ENCODE measurements at places on chromosomes 11 and 22. TPM values are rescaled to one million over a fixed set of nuclear protein-coding genes. Genes with fewer than 3 reads are reported as not detected.

Gene PEX16
- total RNA-seq: 37.3 TPM

Gene FJX1
- total RNA-seq: 2.7 TPM

Gene C11orf16
- total RNA-seq: not detected

DNA sequence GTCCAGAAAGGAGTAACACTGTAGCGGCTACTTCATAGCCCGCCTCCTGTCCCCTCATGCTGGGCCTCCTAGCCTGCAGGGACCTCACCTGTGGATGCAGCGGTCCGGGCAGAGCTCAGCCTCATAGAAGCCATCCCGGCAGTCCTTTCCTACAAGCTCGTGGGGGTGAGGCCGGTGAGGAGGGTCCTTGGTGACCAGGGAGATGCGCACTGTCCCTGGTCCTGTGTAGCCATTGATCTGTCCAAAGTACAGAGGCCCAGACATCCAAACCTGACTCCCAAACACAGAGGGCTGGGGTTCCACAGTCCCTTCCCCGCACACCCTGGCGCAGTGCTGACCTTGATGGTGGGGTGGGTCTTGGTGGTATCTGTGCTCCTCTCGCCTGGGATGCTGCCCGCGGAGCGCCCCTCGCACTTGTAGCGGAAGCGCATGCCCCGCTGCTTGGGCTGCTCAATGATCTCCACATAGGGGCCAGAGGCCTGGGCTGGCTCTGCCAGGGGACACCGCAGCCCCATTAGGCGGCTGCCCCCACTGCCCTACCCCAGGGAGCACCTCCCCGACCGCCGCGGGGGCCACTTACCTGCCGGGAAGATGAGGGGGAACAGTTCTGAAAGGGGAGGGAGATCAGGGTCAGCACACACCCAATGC, 993 bp downstream of the RELA start:
- peaks cover 20% of the 10 kb centered on the region for H3K4me1 ChIP-seq
- peak overlapping the region; percentile 87 for H3K27ac ChIP-seq
- H3K4me3 ChIP-seq: peak overlapping the region; percentile 92
- DNase-seq: no peak
- peaks cover 49% of the 10 kb centered on the region for H3K36me3 ChIP-seq

DNA sequence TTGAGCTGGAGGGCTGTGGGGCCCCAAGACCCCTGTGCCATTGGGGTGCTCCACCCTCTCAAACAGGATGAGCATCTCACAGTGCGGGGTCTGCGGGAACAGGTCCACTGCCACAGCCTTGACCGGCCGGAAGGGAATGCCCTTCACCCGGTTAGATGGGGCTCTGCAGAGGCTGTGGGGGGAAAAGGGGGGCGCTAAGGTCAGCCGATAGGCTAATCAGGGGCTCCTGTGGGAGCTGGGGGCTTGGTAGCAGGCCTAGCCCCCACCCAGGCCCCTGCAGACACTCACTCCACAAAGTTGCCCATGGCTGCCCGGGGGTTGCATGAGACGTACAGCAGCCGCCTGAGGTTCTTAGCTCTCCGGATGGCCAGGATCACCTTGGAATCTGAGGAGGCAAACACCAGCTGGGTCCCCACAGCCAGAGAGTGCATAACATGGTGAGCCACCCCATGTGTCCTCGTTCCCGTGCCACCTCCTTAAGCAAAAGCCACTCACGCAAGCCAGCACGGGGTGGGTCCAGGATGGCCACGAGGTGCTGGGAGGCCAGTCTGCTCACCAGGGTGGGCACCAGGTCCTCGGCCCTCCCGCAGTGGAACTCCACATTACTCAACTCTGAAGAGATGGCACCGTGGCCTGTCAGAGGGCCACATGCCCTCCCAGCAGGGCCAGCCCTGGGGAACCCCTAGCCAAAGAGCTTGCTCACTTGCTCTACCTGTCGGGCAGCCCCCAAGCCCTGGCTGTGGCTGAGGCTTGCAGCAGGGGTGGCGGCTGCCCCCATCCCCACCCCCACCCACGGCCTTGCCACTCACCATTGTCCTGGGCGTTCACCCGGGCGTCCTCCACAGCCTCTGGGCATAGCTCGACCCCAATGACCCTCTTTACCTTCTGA, 3.0 kb upstream of the RANBP1 start:
- H3K36me3 ChIP-seq: peaks cover 84% of the 10 kb centered on the region
- H3K4me3 ChIP-seq: no peak overlapping the region
- H3K4me1 ChIP-seq: peaks cover 84% of the 10 kb centered on the region
- H3K27me3 ChIP-seq: no peaks in the 10 kb centered on the region
- no peak overlapping the region for H3K27ac ChIP-seq
- no peak for DNase-seq

DNA sequence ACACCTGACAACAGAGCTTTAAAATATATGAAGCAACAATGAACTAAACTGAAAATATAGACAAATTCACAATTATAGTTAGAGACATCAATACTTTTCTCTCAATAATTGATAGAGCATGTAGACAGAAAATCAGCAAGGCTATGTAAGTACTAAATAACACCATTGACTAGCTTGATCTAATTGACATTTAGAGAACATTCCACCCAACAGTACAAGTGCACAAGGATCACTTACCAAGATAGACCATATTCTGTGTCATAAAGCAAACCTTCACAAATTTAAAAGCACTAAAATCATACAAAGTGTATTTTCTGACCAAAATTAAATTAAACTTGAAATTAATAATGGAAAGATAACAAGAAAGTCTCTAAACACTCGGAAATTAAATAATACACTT, 562.5 kb downstream of the INSC start:
- no peak overlapping the region for H3K4me3 ChIP-seq
- no peaks in the 10 kb centered on the region for H3K27me3 ChIP-seq

DNA sequence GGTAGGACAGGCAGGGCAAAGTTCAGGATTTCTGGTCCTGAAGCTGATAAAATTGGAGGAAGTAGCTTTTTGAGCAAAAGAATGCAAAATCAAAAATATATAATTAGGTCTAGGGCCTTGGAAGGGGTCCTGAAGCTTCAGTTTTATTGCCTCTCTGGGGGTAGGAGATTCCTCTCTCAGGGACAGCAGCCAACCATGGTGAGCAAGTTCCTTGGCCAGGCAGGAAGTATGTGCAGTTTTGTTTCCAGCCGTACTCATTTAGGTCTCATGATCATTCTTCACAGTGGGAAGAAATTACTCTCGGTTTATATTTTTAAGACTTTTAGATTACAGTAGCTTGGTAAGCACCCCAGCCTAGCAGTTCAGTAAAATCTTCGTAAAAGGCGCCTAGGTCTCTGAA, 2.9 kb upstream of the RAB38 start:
- H3K27me3 ChIP-seq: no peaks in the 10 kb centered on the region
- H3K4me3 ChIP-seq: no peak overlapping the region
- no peak overlapping the region for H3K27ac ChIP-seq
- no peaks in the 10 kb centered on the region for H3K36me3 ChIP-seq
- DNase-seq: no peak

All from K562 (cell line).